ENCODE measurements at places on chromosomes 2 and 18.

- DNase-seq, result no peak
Observed at GRCh38 chr2:67792681-67793091, 270.1 kb downstream of the C1D start.

- DNase-seq, result peak; percentile 99
Observed at GRCh38 chr2:166088634-166089033, 39.2 kb downstream of the SCN1A start.

DNA sequence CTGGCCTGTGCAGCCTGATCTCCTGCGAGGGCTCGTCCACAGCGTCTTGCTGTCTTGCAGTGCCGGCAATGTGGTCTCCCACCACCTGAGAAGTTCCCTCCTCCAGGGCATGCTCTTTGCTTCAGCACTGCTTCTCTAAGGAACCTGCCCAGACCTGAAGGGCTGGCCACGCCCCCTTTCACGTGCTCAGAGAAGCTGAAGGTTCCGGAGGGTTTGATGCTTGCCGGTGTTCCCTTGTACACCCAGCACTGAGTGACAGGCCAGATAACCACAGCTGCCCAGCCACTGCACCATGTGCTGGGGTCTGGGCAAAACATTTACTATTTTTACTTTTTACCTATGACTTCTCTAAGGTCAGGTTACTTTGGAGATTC lies 1.7 kb upstream of the POLR2D start:
- DNase-seq, result no peak

DNA sequence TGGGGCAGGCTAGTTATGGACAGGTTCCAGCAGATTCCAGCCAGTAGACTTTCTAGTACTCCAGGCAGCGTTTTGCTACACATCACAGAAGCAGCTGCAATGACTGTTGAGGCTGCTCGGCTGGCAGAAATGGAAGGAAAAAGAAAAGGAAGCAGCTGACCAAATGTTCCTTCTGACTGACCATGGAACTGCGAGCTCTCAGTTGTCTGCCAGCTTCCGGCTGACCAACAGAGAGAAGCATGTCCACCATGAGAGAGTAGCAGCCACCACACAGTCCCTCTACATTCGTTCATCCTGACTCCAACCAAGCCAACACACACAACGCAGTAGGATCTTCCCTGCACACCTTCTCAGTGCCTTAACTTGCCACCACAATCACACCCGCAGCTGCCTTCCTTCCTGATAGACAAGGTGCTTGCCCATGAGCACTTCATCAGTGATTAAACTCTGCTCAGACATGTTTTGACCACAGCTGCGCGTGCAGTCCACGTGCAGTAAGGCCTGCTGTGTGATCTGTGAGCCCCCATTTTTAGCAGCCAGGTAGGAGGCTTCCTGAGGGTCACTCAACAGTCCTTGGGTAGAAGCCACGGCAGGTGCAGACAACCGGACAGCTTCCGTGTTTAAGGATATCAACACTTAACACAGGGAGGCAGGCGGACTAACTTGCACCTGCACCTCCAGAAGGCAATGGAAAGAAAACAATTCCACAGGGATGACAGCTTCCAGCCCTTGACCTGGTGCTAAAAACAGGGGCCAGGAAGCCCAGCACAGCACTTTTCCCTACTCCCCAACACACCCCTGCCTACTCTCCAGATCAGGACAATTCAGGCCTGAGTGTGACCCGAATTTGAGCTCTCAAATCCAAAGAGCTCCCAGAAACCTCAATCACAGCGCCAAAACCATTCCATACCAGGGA lies 996 bp downstream of the TGFBRAP1 start:
- peak; percentile 77 for DNase-seq

- DNase-seq, result no peak
Observed at GRCh38 chr2:127581050-127581345, 45.5 kb downstream of the MYO7B start.

GRCh38 chr18:74994502-74995418 lies 214.2 kb downstream of the PTGR3 start:
- peak; percentile 47 for DNase-seq

- DNase-seq, result no peak
Observed at GRCh38 chr2:104049981-104050380, 803.9 kb upstream of the POU3F3 start.

- no peak for DNase-seq
Observed at GRCh38 chr2:12809526-12809925, 92.8 kb downstream of the TRIB2 start.

GRCh38 chr2:79799729-79800128 lies 286.9 kb downstream of the CTNNA2 start:
- no peak for DNase-seq

DNA sequence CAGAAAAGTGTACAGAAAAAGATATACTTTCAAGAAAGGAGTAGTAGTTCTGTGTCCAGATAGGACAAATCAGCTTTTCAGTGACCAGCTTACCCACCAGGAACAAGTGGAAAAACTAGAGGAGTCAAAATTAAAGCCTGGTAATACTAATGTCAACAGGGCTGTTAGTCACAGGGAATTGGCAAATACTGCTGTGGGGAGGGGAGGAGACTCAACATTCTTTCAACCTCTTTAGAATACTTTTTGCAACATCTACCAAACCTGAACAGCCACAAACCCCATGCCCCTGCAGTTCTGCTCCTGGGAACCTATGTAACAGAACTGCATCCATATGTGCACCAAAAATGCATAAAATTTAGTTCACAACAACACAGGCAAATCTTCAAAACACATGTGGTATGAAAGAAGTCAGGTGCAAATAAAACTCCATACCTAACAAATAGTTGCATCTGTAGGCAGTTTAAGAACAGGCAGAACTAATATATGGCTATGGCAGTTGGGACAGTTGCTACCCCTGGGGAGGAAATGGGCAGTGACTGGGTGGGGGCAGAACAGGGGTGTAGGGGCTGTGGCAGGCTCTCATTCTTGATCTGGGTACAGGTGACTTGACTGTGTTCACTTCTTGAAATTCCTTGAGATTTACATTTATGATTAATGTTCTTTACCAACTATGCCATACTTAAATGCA lies 9.7 kb downstream of the CMPK2 start:
- DNase-seq, result peak; percentile 70

All from iris pigment epithelial cell (primary cell).